ENCODE measurements at places on chromosomes 13 and 19. TPM values are rescaled to one million over a fixed set of nuclear protein-coding genes. Genes with fewer than 3 reads are reported as not detected.

The CEACAM8 gene
- total RNA-seq: not detected

The ADAT3 gene
- total RNA-seq: 7.0 TPM

The CGB7 gene
- total RNA-seq: 3.4 TPM

The RPS5 gene
- total RNA-seq: 1,981 TPM

The METTL21C gene
- total RNA-seq: not detected

The ZNF534 gene
- not detected for total RNA-seq

The B3GNT8 gene
- total RNA-seq: 3.9 TPM

The TUBA3C gene
- total RNA-seq: not detected

The ZSCAN4 gene
- not detected for total RNA-seq

The AMER2 gene
- under 0.01 TPM for total RNA-seq

The SAMD1 gene
- total RNA-seq: 28.2 TPM

The AP1M2 gene
- 51.0 TPM for total RNA-seq

The KLK15 gene
- not detected for total RNA-seq

The TIMM44 gene
- 55.8 TPM for total RNA-seq

The NCR1 gene
- total RNA-seq: not detected

The ATP1A3 gene
- total RNA-seq: 0.49 TPM

The TNFSF13B gene
- total RNA-seq: 0.49 TPM

The EXOC3L2 gene
- total RNA-seq: 0.13 TPM

The ZNF230 gene
- 1.4 TPM for total RNA-seq

The TSKS gene
- total RNA-seq: not detected

The BRME1 gene
- total RNA-seq: 0.49 TPM

The MCF2L gene
- 24.0 TPM for total RNA-seq

The ZIC2 gene
- not detected for total RNA-seq

The TCF3 gene
- 236 TPM for total RNA-seq

The KASH5 gene
- total RNA-seq: not detected

The C19orf44 gene
- total RNA-seq: 3.3 TPM

The SSBP4 gene
- total RNA-seq: 131 TPM

The AMH gene
- 0.16 TPM for total RNA-seq

The FAAP24 gene
- total RNA-seq: 2.4 TPM

The U2AF2 gene
- 234 TPM for total RNA-seq

The MEIOSIN gene
- total RNA-seq: not detected

The SOX21 gene
- not detected for total RNA-seq

Measured in mesangial cell (primary cell).